Globus pallidus (tissue), 1 donor: ENCODE measurements at places on chromosomes 5 and 9.

DNA sequence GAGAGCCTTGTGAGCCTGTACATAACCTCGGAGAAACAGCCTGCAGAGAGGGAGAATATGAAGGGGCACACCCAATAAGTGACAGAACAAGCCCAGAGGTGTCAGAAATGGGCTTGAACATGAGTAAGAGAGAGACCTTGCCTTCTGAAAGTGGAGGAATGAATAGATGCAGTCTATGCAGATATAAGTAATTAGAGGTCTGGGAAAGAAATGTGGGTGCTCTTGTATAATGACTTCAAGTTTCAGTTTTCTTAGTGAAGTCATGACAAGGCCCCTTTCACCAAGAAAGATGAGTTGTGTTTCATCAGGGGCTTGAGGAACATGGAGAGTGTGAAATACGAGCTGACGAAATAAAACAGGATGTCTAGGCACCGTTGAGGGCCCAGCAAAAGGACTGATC, 15.1 kb downstream of the GRAMD2B start:
- DNase-seq = no peak

- no peak for DNase-seq
Measured at GRCh38 chr5:102481054-102481715, 17.6 kb downstream of the SLCO6A1 start.

DNA sequence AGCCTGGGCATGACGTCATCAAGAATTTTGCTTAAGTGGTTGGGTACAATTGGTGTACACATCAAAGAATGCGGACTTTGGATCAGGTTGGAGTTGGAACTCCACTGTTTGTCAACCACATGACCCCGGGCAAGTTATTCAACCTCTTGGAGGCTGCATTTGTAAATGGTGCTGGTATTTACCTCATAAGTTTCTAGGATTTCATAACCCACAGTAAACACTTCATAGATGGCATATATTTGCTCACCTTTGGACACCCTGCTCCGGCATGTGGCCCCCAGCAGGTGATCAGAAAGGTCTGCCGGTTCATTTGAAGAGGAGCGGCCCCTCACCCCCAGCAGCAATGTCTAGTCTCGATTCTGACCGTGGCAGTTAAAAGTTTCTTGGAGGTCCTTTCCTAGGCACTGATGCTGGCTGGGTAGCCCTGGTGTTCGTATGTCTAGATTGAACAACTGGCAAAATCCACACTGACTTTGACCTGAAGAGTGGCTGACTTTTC, 60.6 kb downstream of the IL6ST start:
- DNase-seq = no peak

DNA sequence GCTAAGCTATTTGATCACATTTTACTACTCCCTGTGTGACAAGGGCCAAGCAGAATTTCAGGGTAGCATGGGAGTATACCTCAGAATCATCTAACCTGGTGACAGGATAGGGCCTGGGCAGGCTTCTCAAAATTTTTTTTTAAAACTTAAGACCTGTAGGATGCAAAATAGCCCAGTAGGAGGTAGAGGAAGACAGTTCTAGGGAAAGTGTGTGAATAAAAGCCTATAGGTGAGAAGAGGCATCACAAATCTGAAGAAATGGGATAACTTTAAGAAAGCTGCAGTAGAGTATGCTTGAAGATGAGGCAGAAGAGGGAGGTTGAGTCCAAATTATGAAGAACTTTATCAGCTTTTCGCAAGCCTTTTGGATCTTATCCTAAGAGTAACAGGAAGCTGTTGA, 32.3 kb downstream of the CNTRL start:
- DNase-seq = no peak

- no peak for DNase-seq
Measured at GRCh38 chr5:177302354-177303110, 987 bp downstream of the RAB24 start.
